ENCODE measurements at places on chromosomes 3 and 15. TPM values are rescaled to one million over a fixed set of nuclear protein-coding genes. Genes with fewer than 3 reads are reported as not detected.

Gene RBM6
- total RNA-seq = 24.8 TPM

Gene PGBD4
- 1.2 TPM for total RNA-seq

Gene ALG1L2
- total RNA-seq = not detected

Gene HACD2
- 39.3 TPM for total RNA-seq

Gene ITIH1
- not detected for total RNA-seq

Gene NR1I2
- not detected for total RNA-seq

Gene FBXL2
- 5.4 TPM for total RNA-seq

Data from A549 treated with RU486 at 1 μM for 4 hours (cell line).